Stimulated activated CD4-positive, alpha-beta T cell treated with anti-CD3 and anti-CD28 coated beads, Interleukin-1b, Interleukin-23, amount 100 ng/mL, for 24 hours (primary cell): ENCODE measurements at places on chromosomes 5 and 9.

GRCh38 chr5:174550026-174550425 is 174.4 kb upstream of the MSX2 start:
- no peak for DNase-seq

DNA sequence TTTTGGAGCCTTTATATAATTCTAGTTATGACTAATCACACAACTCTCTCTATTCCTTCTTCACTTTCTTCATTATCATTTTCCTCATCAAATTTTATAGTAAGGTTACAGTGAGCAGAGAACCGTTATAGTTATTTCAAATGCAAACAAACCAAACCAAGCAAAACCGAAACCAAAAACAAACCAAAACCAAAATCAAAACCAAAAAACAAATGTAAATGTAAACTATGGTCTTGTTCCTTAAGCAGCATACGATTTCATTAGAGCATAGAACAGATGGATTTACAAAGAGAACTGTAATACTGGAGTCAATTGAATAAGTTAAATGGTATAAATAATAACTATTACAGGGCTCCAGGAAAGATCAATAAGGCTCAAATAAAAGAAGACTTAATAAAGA is 447.1 kb downstream of the LRRC70 start:
- no peak for DNase-seq

GRCh38 chr5:149541893-149542292 is 9.3 kb downstream of the CSNK1A1 start:
- DNase-seq: no peak

GRCh38 chr9:93464876-93465275 is 11.5 kb upstream of the FAM120AOS start:
- no peak for DNase-seq

- DNase-seq: no peak
Observed at GRCh38 chr5:56585999-56586691, 229.2 kb upstream of the MAP3K1 start.

DNA sequence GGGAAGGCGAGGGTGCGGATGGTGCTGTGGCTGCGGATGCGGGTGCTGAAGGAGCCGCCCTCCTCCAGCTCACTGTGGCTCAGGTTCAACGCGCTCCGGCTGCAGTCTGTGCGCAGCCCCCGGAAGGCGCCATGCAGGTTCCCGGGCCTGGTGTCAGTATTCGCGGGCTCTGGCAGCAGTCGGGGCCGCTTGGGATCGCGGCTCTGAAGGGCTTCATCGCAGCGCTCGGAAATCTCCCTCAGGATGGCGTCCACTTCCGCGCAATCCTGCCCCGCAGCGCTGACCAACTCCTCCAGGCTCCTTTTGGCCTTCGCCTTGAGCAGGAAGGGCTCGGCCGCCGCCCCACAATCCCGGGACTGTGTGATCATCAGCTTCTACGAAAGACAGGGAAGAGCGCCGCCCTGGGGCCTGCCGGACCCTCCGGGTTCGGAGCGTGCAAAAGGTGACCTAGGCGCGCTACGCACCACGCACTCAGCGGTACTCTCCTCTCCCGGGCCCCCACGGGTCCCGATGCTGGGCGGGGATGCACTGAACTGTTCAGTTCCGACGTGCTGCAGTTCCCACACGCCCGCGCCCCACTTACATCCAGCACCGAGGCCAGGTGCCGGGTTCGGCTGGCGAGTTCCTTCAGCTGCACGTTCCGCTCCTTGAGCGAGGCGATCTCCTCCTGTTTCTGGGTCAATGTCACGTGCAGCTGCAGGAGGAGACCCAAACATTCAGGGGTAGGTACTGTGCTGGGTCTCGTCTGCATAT is 6.5 kb downstream of the MCIDAS start:
- no peak for DNase-seq

DNA sequence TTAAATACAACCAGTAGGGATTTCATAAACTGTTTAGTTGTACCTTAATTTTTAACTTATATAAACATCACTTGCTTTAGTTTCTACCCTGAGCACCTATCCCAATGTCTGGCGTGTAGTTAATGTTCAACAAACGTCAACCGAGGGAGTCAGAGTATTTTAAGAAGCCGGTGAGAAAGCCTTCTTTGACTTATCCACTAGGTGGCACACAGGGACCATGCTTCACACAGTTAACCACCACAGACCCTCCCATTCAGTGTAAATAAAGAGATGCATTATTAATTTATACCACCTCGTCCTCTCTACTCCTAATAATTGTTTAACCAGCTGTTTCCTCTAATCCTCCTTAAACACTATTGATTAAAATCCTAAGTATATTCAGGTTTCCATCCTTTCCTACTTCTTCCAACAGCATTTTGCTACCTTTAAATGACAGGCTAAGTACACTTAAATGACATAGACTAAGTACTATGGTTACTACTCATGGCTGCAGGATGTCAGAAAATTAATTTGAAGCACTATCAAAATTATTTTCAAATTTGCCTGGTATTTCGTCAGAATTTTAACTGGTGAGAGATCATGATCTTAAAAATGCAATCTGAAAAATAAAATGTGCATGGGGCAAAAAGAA is 2.3 kb downstream of the HAPLN1 start:
- no peak for DNase-seq

- no peak for DNase-seq
Observed at GRCh38 chr9:107946364-107947141, 457.0 kb upstream of the KLF4 start.

GRCh38 chr9:112621018-112621655 is 96.8 kb downstream of the INIP start:
- no peak for DNase-seq

GRCh38 chr9:135471791-135472640 is 7.6 kb upstream of the PPP1R26 start:
- no peak for DNase-seq

- DNase-seq: no peak
Observed at GRCh38 chr5:32584646-32585045, 711 bp upstream of the SUB1 start.

GRCh38 chr5:24225051-24225450 is 419.7 kb downstream of the CDH10 start:
- no peak for DNase-seq

DNA sequence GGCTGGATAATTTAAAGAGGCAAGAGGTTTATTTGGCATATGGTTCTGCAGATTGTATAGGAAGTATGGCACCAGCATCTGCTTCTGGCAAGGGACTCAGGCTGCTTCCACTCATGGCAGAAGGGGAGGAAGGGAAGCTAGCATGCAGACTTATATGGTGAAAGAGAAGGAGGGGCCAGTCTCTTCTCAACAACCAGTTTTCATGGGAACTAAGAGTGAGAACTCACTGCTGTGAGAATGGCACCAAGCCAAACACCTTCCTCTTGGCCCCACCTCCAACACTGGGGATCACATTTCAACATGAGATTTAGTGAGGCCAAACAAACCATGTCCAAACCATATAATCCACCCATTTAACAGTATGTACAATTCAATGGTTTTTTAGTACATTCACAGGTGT is 113.3 kb upstream of the SHB start:
- no peak for DNase-seq

- DNase-seq: no peak
Observed at GRCh38 chr5:6489643-6490185, 41.1 kb downstream of the UBE2QL1 start.

DNA sequence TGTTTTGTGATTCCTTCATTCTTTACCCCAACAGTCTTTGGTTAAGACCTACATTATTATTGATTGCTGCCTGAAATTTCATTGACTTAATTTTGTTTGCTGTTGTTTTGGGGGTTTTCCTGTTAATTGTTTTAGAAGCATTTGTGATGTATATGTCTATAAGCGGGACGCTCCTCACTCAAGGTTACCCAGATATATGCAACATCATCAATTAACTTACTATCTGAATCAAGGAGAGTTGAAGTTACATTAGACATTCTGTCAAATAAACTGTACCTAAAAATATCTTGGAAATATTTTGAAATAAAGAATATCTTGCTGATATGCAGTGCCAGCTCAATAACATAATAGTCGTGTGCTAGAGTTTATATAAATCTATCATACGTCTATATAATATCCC is 125.9 kb upstream of the CDH18 start:
- no peak for DNase-seq

- no peak for DNase-seq
Observed at GRCh38 chr5:136209346-136209910, 16.5 kb upstream of the SMIM32 start.

DNA sequence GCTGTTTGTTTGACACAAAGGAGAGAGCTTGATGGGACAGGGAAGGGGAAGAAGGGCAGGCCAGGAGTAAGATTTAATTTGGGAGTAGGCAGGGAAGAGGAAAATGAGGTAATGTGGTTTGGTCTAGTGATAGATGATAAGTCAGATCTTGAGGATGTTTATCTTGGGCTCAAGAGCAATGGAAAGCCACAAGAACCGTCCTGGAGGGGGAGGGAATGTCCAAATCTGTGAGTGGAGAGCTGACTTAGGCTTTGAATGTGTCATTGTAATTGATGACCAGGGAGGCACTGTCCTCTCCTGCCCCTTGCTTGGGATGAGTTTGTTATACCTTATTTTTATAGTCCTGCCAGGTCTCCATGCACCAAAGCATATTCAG is 37.5 kb downstream of the MAMDC2 start:
- DNase-seq: no peak

GRCh38 chr5:102271759-102272158 is 24.3 kb downstream of the SLCO4C1 start:
- DNase-seq: no peak

- DNase-seq: no peak
Observed at GRCh38 chr5:127111112-127111511, 37.8 kb upstream of the C5orf63 start.

GRCh38 chr5:80059354-80059980 is 24.3 kb downstream of the THBS4 start:
- DNase-seq: no peak
